Aorta (tissue), 5 donors: ENCODE measurements at places on chromosomes 7 and 10. TPM values are rescaled to one million over a fixed set of nuclear protein-coding genes. Genes with fewer than 3 reads are reported as not detected.

- DNase-seq, result no peak
These were observed 73.1 kb downstream of the LANCL2 start for GRCh38 chr7:55438085-55438756.

GRCh38 chr7:82164813-82165212 is 278.8 kb downstream of the CACNA2D1 start:
- DNase-seq, result no peak

- no peak for DNase-seq
These were observed 151.2 kb downstream of the TPST1 start for GRCh38 chr7:66356277-66356721.

Gene MTURN
- polyA plus RNA-seq, result 110 TPM

DNA sequence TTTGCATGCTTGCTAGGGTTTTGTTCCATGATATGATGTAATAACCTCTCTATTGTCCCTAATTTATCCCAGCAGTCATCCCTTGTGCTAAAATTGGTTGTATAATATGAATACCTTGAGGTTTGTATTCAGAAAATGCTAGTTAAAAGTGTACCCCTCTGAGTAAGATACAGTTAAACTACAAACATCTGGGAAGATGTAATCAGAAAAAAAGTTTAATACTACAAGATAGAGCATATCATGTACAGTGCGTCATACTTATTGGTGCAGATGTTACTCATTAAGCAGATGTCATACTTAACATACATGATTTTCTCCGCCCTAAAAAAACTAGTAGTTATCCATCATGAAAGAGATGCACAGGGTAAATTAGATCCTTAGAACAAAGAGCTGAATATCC is 336.1 kb upstream of the KCND2 start:
- DNase-seq, result no peak

- peak; percentile 74 for DNase-seq
These were observed 39.2 kb downstream of the ENO4 start for GRCh38 chr10:116888380-116889055.

- no peak for DNase-seq
These were observed 1.1 kb upstream of the ADRA2A start for GRCh38 chr10:111075577-111076185.

- DNase-seq, result no peak
These were observed 142.5 kb downstream of the DNAJB6 start for GRCh38 chr7:157479326-157479725.

DNA sequence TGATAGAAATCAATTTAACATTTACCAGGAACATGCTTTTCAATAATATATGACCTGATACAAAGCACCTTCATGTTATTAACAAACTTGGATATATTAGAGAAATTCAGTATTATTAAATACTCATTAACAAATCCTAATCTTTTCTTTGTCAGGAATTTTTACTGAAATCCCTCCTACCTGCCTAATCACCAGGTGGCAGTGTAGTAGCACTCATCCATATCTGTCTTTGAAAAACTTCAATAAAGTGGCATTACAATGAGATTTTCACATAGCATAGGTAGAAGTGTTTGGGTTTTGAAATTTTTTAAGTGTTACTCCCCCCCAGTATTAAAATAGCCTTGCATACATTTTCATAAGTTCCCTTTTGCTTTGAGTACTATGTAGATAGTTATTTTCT is 1246.6 kb upstream of the LRRN3 start:
- no peak for DNase-seq

Gene TMEM176B
- 6.5 TPM for polyA plus RNA-seq

DNA sequence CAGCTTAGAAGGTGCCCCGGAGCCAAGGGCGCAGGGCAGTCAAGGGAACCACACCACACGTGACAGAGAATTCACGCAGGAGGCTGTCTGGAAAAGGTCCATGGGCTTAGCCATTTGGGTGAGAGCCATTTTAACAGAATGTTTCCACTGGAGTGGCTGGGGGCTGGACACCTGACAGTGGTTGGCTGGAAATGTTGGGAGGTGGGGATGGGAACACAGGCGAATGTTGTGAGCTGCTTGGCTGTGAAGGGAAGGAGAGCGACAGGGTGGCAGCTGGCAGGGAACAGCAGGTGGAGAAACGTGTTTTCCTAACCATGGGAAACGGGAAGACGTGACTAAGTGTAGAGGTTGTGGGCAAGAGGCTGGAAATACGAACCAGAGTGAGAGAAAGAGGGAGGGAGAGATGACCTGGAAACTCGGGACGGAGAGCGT is 100.5 kb upstream of the ZNF32 start:
- no peak for DNase-seq

Gene DDC
- polyA plus RNA-seq, result 49.6 TPM

GRCh38 chr10:58662314-58662713 is 149.6 kb downstream of the BICC1 start:
- no peak for DNase-seq

Gene SEMA3A
- 0.08 TPM for polyA plus RNA-seq

DNA sequence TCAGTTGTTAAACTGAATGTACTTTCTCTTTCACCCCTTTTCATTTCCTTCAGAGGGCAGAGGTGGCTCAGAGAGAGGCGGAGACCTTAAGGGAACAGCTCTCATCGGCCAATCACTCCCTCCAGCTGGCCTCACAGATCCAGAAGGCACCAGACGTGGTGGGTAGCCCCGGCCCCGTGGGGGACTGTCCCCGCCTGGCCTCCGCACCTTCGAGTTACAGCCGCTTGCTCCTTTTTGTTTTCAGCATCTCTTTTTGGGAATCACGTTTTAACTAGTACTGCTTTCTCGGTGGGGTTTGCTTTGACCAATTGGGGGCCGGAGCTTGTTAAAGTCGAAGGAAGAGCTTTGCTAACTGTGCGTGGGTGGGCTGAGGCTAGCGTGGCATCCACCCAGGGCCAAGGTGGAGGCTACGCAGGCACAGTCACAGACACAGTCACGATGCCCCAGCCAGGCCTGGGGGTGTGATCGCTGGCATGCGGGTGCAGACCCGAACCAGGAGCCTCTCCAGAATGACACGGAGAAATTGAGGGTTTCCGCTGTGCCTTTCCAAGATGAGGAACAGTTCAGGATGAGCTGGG is 116.2 kb upstream of the SH2B2 start:
- DNase-seq, result no peak

GRCh38 chr10:29740981-29741545 is 106.3 kb upstream of the SVIL start:
- no peak for DNase-seq

GRCh38 chr10:23981520-23982309 is 227.2 kb upstream of the KIAA1217 start:
- DNase-seq, result no peak

- DNase-seq, result no peak
These were observed 38.5 kb downstream of the PLEKHA8 start for GRCh38 chr7:30066687-30067086.

Gene SPAG6
- not detected for polyA plus RNA-seq

- no peak for DNase-seq
These were observed 1.5 kb upstream of the CALML5 start for GRCh38 chr10:5500910-5501309.

Gene KIAA1217
- 6.3 TPM for polyA plus RNA-seq

DNA sequence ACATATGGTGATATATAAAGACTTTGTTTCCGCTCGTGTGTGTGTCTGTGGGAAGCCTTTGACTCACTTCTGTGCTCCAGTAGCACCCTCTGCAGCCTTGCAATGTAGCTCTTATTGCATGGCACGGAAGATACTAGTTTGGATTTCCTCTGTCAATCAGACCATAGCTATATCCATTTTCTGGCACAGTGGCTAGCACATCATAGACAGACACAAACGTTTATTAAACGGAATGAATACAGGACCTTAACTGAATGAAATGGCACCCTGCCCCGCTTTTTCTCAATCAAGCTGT is 124.0 kb upstream of the PTPN20 start:
- DNase-seq, result no peak

GRCh38 chr10:102705531-102705930 is 8.7 kb downstream of the ARL3 start:
- DNase-seq, result no peak

DNA sequence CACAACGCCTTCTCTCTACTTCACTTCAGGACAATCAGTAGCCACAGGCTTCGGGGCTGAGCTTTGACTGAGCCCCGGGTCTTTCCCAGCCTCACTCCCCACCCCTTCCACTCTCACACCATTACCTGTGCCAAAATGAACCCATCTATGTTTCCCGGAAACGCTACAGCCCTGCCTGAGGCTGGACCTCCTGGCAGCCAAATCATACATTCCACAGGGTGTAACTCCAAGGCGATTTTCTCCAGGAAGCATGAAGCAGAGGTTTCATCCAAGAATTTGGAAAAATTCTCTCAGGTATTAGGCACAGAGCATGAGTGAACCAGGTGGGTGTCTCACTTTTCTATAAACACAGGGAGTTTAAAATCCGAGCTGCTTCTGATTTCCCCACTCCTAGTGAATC is 286.3 kb downstream of the TNS3 start:
- no peak for DNase-seq

DNA sequence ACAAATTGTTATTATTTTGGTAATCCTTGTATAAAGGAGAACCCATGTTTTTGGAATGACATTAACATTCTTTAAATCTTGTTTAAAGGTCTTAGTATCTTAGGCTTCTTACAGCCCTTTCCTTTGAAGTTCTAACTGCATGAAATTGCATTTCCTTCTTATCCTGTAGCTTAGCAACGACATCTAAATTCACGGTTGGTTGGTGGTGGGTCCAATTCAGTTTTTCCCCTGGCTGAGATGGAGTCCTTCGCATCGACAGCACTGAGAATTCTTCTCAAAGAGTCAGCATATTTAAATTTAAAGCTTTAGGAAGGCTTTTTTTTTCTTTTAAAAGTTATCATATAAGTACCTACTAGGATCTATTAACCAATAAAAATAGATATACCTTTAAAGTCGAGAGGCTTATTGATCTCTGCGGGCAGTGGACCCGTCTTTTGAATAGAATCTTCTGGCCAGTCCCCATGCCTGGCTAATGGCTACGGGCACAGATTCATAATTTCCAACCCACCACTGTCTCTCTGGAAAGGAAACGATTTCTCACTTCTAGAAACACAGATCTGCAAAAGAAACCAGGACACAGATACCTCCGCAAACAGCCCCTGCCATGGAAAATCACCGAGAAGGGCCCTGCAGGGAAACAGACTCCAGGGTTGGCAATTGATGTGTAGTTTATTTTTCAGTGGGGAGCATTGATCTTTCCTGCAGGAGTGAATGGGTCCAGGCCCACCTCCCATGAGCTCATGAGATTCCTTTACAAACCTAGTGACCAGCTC is 63.4 kb downstream of the RAMP3 start:
- no peak for DNase-seq

DNA sequence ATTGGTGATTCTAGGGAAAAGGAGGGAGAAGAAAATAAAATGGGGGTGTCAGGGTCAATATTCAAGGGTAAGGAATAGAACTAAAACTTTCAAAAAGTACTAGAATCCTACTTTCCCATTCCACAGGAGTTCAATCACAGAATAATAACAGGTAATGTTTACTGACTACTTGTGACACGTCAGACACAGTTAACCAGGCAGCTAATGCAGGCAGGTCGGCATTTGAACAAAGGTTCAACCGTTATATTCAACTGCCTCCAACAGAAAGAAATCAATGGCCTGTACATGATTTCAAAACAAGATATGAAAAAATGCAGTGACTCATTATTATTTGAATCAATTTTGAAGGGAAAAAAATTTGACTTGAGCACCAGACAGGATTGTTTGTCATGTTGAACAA is 3.1 kb downstream of the ASB15 start:
- no peak for DNase-seq

Gene DPP6
- not detected for polyA plus RNA-seq

GRCh38 chr7:96697822-96698221 is 11.8 kb downstream of the SEM1 start:
- DNase-seq, result no peak

Gene RTKN2
- 0.13 TPM for polyA plus RNA-seq

DNA sequence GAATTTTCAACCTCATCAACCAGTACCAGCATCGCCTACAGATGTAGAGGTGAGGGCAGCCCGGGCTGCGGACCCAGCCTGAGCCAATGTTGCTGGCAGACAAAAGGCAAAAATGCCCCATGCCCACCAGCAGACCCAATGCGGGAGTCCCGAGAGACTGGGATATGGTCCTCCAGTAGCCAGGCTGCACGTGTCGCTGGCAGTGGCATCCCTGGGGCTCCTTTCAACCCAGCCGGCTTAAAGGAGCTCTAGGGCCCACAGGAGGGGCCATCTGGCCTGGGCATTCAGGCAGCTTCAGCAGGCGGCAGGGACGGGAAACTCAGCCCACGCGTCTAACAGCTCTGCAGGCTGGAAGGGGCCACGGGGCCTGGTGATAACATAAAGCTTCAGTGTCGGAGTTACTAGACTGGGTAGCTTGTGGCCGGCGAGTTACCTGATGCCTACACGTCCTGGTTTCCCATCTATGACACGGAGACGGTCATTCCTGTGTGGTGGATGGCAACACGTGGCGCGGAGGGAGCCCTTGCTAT is 70.7 kb downstream of the PROSER2 start:
- no peak for DNase-seq
